ENCODE measurements at places on chromosomes 12 and 14.

GRCh38 chr14:90820958-90821357, 4.7 kb upstream of the TTC7B start:
- DNase-seq, result no peak

DNA sequence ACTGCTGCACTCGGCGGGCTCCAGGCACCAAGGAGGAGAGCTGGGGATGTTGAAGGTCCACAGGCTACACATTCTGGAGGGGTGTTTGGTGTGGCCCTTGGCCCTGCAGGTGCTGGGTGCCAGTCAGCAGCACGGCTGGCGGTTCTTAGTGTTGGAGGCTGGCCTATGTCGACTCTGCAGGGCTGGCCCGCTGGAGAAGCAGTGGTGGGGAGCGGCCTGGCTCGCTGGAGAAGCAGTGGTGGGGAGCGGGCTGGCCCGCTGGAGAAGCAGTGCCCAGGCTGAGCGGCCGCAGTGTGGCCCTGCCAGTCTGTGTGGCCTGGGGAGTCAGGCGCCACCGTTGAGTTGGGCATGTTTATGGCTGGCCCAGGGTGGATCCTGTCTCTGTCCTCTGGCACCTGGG, 27.3 kb downstream of the MTA1 start:
- no peak for DNase-seq

DNA sequence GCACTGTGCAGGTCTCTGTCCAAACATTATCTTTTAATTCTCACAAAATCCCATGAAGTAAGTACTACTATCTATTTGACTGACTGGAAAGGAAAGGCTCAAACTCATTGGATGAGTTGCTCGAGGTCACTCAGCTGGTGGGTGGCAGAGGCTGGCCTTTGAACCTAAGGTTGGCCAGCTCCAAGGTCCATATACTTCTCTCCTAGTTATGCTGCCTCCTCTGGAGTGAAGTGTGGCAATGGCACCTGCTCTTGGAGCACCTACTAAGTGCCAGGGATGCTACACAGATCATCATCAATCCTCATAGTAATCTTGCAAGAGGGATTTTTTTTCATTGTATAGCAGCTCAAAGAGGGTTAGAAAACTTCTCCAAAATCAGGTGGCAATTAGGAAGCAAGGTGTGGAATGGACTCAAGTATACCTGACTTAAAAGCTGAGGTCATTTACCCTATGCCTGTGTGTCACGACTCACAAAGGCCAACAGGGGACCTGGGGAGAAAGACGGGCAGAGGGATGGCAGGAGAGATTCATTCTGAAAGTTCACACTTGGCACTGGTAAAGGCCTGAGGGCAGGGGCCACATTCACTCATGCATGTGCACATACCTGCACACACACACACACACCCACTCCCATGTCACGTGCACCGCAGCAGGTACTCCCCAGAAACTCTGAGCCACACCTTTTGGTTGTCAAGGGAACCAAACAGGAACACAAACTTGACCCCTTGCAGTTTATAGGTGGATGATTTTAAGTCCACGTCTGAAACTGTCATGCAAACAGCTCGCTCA, 146.4 kb downstream of the FOXN3 start:
- no peak for DNase-seq

DNA sequence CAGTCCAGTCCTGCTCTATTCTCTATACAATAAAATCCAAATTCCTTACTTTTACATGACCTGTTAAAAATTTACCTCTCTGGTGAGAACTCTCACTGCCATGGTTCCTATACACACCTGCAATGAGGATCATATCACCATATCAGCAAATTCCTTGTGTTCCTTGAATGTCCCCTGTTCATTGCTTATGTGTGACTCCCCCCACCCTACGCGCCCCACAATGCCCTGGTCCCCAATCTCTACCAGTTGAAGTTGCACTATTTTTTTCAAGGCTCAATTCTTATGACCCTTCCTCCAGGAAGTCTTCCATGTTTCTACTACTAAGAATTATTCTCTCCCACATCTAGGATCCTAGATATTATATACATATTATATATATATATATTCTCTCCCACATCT, 82.2 kb upstream of the NEDD1 start:
- no peak for DNase-seq

DNA sequence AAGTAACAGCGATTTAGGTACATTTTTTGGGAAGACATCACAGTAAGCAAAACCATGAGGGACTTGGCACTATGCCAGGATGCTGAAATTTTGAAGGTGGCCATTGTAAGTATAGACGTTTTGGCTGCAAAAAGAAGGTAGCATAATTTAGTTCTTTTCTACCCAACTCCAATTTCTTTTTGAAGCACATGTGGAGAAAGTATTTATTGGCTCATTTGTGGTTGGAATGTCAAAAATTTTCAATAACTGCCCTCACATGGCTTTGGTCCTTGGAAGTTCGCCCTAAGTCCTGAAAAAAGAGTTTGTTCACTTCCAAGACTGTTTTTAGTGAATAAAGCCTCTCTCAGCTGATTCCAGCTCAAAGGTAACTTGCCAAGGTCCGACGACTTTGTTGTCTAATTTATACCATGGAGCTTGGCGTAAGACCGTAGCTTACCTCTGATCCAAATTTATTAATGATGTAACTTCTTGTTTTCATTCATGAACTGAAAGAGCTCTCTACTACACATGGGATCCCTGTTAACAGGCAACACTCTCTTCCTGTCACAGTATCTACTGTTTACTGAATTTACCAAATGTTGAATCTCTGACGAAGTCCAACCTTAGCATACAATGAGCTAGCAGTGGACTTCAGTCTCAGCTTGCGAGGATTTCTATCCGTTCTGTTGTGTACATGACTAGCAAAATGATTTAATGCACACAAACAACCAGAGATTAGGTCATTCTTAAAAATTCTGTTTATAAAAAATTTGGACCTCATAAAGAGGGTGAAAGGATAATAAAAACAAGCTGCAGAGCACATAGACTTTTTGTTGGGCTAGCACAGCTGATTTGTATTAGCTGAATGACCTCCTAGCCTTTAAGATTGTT, 49.0 kb downstream of the MSRB3 start:
- peak; percentile 79 for DNase-seq

DNA sequence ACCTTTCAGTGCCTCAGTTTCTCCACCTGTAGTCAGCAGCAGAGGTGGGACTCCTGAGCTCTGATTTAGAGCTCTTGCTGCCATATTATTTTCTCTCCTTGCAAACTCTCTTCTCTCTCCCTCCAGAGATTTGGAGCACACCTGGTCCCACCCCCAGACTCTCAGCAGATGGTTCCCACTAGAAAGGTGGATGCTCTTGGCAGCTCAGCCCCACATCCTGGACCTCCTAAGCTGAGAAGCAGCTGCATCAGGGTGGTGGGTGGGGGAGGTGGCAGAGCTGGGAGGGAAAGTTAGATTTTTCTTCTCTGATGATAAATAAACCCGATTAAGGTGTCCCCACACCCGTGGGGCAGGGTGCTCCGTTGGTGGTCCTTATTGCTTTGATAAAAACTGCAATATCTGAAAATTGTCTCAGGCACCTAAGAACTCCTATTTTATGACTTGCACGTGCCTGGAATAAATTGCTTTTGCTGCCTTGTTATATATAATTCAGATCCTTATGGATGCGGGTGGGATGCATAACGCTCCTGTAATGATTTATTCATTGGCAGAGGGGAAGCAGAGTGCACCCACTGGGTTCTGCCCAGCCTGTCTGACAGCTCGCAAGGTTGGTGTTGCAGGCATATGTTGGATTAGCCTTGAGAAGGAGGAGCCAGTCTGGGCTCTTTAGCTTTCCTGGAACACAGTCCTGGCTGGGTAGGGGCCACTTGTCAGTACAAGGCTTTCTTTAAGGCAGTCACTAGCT, 214.2 kb downstream of the SUDS3 start:
- no peak for DNase-seq

DNA sequence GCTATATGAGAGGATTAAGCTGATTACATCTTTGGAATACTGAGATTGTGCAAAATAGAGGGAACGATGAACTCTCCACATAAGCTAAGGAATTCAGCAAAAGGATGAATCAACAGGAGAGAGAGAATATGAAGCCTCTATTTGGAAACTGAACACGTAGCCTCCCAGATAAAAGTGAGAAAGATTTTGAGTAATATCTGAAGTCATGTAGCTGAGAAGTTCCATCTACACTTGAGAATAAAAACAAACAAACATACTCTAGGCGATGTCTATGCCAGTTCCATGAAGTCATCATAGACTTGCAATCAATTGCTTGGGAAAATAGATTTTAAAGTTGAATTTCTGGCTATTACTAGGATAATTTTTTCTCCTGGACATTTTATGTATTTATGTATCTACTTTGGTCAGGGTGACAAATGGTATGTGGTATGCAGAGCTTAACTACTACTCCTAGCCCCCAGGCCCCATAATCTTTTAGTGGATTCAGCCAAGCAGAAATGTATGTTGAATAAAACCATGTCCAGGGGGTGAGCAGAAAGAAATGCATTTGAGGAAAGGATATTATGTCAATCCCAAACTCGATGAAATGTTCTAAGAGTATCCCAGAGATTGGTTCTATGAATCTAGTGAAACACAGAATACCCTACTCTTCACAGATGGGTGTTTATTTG, 627.4 kb downstream of the DIO2 start:
- DNase-seq, result no peak

- DNase-seq, result no peak
Observed at GRCh38 chr14:64508215-64508776, 3.7 kb downstream of the ZBTB1 start.

DNA sequence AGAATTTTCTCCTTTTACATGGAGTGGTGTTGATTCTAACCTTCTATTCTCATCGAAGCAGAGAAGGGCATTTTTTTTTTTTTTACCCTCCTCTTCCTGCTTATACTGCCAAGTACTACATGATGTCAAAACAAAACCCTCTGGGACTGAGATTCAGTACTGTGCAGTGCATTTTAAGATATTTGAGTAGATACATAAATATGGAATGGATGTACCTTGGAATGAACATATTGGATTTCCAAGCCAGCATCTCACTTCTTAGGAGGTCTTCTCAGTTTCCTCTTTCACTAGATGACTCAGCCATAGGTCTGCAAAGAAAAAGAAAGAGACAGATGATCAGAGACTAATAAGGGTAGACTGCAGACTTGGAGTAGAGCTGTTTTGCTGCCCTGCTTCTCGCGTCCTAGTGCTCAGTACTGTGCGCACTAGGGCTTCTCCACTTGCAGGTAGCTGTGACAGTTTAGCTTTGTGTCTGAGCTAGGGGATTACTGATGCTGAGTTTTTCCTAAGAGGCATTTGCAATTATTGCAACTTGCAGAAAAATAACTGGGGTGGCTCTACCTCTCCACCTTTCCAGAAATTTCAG, 20.4 kb downstream of the TPH2 start:
- DNase-seq, result peak; percentile 14

- DNase-seq, result peak; percentile 20
Observed at GRCh38 chr12:46959502-46959901, 119.9 kb upstream of the PCED1B start.

All from muscle of back (tissue), 13 donors.